ENCODE measurements at places on chromosomes 7 and 10.

DNA sequence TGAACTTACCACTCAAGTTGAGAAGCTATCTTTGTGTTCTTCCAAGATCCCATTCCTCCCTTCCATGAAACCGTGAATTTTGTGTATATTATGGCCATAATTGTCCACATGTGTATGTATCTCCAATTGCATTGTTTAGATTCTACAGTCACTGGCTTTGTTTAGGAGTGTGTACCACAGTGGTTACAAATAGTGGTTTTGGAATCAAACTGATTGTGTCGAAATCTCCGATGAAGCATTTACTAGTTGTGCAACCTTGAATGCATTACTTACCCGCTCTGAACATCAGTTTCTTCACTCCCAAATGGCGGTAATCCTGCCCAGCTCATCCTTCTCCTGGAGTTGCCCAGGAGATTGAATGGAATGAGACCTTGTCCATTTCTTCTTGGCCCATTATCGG is 145.0 kb upstream of the ZNF32 start:
- no peak for DNase-seq

GRCh38 chr7:8566016-8566415 is 132.6 kb downstream of the NXPH1 start:
- DNase-seq, result no peak

DNA sequence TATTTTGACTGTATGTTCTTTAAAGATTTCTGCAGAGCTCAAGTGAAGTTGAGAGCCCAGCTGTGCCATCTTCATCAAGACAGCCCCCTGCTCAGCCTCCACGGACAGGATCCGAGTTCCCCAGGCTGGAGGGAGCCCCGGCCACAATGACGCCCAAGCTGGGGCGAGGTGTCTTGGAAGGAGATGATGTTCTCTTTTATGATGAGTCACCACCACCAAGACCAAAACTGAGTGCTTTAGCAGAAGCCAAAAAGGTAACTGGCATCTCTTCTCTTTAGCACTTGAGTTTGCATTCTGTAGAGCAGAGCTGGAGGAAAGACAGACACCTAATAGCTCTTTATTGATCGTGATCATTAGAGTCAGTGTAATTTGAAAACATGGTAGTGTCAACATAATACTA is 33.7 kb downstream of the MCM10 start:
- DNase-seq, result no peak

GRCh38 chr10:111560027-111560426 is 483.2 kb downstream of the ADRA2A start:
- no peak for DNase-seq

- peak; percentile 19 for DNase-seq
Measured at GRCh38 chr10:35789996-35790395, 147.9 kb upstream of the FZD8 start.

GRCh38 chr7:6293202-6293601 is 20.8 kb upstream of the CYTH3 start:
- DNase-seq, result no peak

GRCh38 chr7:45976485-45976856 is 55.4 kb upstream of the IGFBP3 start:
- DNase-seq, result no peak

- DNase-seq, result peak; percentile 44
Measured at GRCh38 chr7:148662646-148663045, 36.1 kb upstream of the CUL1 start.

DNA sequence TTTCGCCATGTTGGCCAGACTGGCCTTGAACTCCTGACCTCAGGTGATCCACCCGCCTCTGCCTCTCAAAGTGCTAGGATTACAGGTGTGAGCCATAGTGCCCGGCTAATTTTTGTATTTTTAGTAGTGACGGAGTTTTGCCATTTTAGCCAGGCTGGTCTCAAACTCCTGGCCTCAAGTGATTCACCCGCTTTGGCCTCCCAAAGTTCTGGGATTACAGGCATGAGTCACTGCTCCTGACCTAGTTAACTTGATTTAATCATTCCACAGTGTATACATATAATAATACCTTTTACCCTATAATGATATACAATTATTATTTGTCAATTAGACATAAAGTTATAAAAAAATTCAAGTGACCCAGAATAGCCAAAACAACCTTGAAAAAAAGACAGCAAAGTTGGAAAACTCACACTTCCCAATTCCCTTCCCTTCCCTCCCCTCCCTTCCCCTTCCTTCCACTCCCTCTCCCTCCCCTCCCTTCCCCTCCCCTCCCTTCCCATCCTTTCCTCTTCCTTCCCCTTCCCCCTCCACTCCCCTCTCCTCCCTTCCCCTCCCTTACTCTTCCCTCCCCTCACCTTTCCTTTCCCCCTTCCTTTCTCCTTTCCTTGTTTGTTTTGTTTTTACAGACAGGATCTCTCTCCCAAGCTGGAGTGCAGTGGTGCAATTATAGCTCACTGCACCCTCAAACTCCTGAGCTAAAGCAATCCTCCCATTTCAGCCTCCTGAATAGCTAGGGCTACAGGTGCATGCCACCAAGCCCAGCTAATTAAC is 14.8 kb upstream of the ZMIZ2 start:
- peak; percentile 90 for DNase-seq

GRCh38 chr7:1644341-1645070 is 25.6 kb upstream of the ELFN1 start:
- no peak for DNase-seq

DNA sequence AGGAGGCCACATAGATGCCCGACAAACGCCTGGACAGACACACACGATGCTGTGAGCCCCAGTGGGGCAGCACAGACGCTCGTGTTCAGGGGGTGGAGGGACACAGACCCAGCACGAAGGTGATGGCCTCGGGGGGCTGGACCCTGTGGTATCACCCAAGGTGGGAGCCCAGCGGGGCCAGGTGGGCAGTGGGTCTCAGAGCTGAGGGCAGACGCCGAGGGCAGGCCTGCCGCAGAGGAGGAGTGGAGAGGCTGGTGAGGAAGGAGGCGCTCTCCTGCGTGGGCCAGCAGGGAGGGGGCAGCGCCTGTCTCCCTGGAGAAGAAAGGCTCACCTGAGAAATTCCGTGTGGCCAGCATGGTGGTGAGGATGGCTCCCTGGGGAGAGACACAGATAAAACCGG is 39.6 kb downstream of the YKT6 start:
- DNase-seq, result no peak

- DNase-seq, result no peak
Measured at GRCh38 chr7:139427788-139428187, 55.7 kb downstream of the KLRG2 start.

DNA sequence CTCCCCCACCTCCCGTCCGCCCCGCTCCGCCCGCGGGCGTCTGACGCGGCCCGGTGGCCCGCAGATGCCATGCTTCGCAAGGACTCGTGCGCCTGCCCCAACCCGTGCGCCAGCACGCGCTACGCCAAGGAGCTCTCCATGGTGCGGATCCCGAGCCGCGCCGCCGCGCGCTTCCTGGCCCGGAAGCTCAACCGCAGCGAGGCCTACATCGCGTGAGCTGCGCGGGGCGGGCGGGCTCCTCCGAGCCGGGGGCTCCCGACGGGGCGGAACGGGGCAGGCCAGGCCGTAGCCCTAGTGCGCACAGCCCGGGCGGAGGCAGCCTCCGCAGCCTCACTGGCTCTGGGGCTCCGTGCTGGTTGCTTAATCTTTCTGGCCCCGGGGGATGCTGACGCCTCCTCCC is 2.8 kb downstream of the ASIC3 start:
- peak; percentile 72 for DNase-seq

DNA sequence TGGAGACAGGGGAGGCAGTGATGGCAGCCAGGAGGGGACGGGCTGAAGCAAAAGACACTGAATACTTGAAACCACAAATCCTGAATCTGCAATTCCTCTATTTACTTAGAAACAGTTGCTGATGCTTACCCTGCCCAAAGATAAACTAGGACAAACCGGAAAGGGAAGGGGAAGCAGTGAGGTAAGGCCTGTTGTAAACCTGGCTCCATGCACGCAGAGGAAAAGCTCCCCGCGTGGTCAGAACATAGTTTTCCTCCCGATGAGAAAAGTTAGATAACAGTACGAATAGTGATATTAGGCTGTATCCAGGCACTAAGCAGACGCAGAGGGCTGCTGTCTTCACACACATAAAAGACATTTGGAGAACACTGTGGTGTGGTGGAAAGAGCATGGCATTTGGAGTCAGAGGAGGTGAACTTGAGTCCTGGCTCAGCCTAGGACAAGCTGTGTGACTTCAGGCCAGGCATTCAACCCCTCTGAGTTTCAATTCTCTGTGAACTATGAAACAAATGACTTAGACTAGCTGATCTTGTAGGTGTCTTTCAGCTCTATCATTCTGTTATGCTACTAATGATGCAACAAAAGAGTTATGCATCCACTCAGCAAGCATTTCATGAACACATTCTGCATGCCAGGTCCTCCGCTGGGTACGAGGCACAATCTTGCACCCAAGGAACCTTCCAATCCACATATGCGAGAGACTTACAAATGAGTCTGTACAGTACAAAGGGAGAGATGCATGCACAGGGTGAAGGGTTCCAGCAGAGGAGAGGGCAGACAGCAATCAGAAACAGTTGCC is 80.9 kb downstream of the SORBS1 start:
- DNase-seq, result no peak

DNA sequence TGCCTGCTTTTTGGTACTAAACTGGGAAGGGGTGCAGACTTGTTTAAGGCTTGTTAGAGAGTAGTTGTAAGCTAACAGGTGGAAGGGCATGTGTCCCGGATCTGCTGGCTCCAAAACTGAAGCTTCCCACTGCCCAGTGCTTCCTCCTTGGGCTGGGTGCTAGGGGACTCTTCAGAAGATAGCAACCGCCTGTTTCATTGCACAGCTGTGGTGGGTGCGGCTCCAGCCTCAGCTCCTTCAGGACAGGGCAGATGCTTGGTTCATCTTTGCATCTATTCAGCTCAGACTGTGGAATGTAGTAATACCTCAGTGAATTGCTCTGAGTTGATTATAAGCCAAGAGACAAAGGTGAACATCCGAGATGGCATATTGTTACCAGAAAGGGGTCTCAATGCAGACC is 527.1 kb downstream of the TYW1 start:
- no peak for DNase-seq

DNA sequence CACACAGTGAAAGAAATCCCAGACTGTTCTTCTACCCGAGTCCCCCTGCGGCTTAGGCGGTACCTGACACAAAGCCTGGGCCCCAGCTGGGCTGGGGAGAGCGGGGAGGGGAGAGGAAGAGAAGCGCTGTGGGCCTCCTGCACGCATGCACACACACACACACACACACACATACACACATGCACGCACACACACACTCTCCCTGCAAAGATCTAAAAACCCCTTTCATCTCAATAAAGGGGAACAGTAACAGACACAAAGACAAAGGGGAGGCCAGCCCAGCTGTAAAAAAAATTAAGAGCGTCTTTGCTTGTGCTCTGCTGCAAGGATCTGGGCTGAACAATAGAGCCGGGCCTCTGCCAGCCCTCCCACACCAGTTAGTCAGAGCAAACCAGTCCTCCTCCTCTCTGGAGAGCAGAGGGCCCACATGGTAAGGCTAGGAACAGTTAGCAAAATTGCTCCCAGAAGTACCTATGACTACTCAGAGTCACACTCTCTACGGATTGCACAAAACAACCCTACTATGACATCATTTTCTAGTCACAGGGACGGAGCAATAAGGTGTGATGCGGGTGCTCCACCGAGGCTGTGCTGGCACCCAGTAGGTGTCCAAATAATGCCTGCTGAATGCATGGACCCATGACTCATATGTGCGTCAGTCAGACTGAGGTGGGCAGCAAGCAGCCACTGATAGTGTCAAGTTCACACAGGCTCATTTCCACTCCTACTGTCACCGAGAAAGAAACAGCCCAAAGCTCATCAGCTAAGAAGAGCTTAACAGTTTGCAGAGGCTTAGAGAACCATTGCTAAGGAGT is 9.2 kb downstream of the ITPRIP start:
- peak; percentile 87 for DNase-seq

GRCh38 chr7:144026203-144026883 is 22.4 kb upstream of the OR2A5 start:
- DNase-seq, result no peak

GRCh38 chr7:36227223-36227622 is 74.2 kb downstream of the EEPD1 start:
- DNase-seq, result peak; percentile 93

GRCh38 chr7:93578762-93579161 is 4.2 kb upstream of the CALCR start:
- DNase-seq, result no peak

GRCh38 chr10:60453036-60453435 is 63.4 kb upstream of the ANK3 start:
- no peak for DNase-seq

- DNase-seq, result no peak
Measured at GRCh38 chr7:129222064-129222463, 2.8 kb upstream of the AHCYL2 start.

DNA sequence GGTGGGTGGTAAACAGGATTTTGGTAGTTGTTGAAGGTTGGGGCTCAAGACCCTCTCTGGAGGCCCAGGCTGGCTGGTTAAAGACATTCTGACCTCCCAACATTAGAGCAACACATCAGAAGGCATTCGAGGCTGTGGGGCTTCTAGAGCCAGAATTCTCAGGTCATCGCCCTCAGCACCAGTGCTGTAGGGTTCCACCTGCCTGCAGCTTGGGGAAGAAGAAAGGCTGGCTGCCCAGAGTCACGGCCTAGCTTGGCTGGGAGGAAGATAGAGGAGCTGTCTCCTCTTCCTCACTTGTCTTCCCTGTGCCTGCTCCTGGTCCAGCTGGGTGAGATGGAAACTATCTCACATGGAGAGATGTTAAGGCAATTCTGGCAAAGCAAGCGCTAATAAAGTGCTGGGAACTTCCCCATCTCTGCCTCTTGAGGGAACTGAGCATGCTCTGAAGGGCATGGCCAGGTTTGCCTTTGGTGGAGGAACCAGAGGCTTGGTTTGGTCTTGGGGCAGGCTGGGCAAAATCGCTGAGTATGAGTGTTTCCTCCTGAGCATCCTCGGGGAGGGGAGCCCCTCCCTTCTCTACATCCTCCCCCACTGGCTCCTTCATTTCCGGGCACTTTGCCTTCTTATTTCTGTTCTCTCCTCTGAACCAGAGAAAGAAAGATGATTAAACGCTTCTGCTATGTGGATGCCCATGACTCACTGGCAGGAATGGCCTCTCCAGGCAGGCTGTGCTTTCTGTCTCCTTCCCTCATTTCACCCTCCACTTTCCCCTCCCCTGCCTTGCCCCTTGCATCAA is 509.0 kb upstream of the PODXL start:
- peak; percentile 99 for DNase-seq

- DNase-seq, result no peak
Measured at GRCh38 chr10:124279882-124280281, 138.8 kb downstream of the OAT start.

DNA sequence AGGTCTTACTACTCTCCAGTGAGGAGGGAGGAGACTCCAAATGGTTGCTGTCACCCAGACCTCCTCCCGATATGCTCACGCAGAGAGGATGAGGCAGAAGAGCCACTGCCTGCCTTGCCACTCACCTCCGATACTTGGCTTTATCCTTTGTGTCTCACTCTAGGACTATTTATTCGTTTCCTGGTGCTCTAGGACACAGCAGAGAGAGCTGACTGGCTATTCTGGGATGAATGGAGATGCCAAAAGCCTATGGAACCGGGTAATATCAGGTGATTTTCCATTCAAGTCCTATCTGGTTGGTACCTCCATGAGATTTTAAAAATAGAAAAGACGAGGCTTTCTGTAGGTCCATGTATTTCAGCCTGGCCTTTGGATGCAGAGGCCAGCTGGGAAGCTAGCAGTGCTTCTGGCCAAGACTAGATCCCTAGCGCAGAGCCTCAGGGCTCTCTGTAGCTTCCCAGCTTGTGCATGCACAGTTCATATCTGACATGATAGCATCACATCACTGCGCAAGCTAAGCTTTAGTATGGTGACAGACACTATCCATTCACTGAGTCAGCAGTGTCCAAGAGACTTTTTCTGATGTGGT is 239.0 kb upstream of the ANKRD30A start:
- DNase-seq, result no peak

All from fibroblast of skin of back (primary cell).